ENCODE measurements at places on chromosomes 3 and 15.
A peak's percentile ranks its signal among the peaks of the same experiment; 100 is the strongest.

- peak; percentile 94 for DNase-seq
Observed at GRCh38 chr3:15377961-15378791, 45.8 kb upstream of the SH3BP5 start.

GRCh38 chr3:15496341-15496664, 25.2 kb downstream of the COLQ start:
- DNase-seq: no peak

- DNase-seq: no peak
Observed at GRCh38 chr3:128965818-128966217, 28.1 kb downstream of the CFAP92 start.

- no peak for DNase-seq
Observed at GRCh38 chr3:62281726-62282125, 91.6 kb downstream of the FEZF2 start.

DNA sequence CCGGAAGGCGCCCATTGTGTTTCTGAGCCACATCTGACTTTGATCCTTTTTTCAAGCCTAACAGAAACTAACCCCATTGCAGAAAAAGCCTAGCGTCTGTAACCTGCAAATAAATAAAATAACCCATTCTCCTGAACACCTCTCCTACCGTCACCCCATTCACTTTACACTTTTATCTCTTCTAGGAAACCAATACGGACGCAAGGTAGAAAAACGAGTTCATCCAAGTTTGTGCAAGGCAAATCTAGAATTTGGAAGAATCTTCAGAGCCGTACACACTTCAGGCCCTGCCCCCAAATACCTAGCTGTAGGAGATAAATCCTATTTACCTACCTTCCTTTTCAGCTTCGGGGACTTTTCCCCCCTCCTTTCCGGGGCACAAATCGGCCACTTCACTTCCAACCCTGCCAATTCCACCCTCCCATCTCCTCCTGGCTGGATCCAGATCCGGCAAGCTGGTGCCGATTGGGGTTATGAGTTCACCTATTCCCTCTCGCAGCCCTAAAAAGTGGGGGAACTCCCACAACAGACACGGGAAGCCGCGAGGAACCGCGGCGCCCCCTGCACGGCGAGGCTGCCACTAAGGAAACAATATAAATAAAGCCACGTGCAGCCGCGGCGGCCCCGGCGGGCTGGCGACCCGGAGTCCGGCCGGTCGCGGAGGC, 987 bp downstream of the PRTG start:
- no peak for DNase-seq

DNA sequence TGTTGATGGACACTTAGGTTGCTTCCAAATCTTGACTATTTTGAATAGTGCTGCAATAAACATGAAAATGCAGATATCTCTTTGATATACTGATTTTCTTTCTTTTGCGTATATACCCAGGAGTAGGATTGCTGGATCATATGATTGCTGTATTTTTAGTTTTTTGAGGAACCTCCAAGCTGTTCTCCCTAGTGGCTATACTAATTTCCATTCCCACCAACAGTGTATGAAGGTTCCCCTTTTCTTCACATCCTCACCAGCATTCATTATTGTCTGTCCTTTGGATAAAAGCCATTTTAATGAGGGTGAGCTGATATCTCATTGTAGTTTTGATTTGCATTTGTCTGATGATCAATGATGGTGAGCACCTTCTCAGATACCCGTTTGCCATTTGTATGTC, 12.5 kb downstream of the PATL2 start:
- DNase-seq: no peak

DNA sequence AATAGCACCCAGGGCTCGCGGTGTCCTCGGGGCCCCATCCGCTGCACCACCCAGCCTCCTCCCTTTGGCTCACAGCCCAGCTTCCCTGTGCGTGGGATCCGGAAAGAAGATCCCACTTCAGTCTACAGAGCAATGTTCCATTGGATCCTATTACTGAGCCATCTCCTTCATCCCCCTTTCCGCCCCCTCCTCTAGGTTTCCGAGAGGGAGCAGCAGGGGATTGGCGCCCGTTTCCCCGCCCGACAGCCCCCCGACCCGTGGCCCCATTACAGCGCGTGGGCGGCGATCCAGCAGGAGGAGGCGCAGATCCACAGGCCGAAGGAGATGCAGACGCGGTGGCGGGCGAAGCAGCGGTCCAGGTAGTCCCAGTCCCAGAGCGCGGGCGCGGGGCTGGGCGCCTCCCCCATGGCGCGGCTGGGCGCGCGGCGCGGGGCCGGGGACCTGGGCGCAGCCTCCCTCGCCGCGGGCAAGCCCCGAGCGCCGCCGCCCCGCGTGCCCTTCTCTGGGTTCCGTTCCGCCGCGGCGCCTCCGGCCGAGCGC, 340 bp downstream of the TMEM44 start:
- no peak for DNase-seq

- DNase-seq: no peak
Observed at GRCh38 chr15:89662893-89663626, 7.8 kb upstream of the KIF7 start.

DNA sequence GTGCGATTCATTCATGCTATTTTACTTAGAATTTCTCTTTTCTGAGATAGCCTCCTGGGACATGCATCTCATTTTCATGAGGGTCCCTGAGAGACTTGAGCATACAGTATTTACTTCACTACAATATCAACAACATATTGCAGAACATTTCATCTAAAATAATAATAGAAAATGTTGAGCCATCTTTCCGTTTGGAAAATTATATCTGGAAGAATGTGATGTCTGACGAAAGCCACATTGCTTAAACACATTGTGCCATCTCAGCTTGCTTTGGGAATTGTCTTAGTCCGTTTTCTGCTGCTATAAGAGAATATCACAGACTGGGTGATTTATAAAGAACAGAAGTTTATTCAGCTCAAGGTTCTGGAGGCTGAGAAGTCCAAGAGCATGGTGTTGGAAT, 55.5 kb downstream of the DPH6 start:
- DNase-seq: no peak

DNA sequence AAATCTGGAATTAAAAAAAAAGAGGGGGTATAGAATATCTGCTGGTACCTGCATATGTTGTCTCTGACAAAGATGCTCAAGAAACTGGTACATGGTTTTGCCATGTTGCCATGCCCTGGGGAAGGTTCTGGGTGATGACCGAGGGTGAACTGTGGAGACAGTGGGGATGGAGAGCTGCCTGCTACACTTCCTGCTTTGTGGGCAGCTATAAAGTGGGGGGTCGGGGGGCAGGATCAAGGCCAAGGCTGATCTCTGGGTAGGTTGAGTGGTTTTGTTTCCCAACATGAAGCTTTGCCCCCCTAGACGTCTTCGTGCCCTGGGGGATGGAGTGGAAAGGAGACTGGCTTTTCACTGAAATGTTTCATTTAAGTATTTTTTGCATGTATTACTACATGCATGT, 74.6 kb downstream of the IQSEC1 start:
- DNase-seq: no peak

DNA sequence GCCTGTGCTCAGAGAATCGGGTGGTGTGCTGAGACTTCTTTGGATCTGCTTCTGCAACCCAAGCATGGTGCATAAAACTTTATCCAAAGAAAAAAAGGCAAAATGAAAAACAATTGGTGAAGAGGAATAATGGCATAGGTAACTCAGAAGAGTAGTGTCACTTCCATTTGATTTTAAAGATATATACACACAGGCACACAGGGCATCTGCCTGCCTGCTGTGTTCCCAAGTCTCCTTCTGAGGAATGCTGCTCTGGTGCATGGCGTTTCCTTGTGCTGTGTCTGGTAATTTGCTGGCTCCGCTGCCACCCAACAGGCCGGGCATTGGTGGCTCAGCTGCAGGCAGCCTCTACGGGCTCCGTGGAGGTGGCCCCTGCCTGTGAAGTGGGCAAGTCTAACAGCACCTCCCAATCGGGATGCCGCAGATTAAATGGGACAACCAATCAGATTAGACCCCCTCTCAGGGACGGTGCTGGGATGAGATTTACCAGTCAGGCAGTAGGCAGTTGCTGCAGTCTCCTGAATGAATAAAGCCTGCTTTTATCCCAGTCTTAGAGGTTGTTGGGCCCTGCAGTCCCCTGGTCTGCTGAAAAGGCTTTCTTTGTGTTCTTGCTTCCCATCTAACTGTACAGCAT, 253.7 kb upstream of the RASGRP1 start:
- DNase-seq: no peak

GRCh38 chr3:193829781-193830180, 236.8 kb downstream of the OPA1 start:
- DNase-seq: no peak

DNA sequence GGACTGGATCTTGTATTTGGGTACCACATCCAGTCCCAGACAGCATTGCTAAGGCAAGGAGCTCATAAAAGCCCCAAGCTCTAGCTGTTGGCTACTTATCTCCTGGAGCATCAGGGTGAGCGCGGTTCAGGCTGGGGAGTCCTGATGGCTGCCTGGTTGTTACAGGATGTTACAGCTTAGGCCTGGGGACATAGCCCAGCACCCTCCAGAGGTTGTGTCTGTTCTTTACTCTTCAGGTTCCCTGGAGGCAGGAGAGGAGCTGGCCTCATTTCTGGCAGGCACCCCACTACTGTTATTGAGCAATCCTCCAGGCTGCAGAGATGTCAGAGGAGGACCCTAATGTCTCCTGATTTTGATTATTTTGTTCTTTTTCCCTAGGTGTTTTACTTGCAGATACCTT, 26.6 kb downstream of the APBA2 start:
- no peak for DNase-seq

All from effector CD4-positive, alpha-beta T cell (primary cell).